AG09319 (cell line): ENCODE measurements at places on chromosomes 7 and 10.

DNA sequence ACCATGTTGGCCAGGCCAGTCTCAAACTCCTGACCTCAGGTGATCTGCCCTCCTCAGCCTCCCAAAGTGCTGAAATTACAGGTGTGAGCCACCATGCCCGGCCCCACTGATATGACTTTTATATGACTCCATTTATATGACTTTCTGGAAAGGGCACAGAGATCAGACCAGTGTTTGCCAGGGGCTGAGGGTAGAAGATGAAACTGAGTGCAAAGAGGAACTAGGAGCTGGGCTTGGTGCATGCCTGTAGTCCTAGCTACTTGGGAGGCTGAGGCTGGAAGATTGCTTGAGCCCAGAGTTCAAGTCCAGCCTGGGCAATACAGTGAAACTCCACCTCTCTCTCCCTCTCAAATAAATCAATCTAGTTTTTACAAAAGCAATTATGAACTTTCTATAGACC, 7.5 kb downstream of the BRAF start:
- no peak for DNase-seq

GRCh38 chr10:101258179-101258885, 29.1 kb upstream of the LBX1 start:
- no peak for DNase-seq

DNA sequence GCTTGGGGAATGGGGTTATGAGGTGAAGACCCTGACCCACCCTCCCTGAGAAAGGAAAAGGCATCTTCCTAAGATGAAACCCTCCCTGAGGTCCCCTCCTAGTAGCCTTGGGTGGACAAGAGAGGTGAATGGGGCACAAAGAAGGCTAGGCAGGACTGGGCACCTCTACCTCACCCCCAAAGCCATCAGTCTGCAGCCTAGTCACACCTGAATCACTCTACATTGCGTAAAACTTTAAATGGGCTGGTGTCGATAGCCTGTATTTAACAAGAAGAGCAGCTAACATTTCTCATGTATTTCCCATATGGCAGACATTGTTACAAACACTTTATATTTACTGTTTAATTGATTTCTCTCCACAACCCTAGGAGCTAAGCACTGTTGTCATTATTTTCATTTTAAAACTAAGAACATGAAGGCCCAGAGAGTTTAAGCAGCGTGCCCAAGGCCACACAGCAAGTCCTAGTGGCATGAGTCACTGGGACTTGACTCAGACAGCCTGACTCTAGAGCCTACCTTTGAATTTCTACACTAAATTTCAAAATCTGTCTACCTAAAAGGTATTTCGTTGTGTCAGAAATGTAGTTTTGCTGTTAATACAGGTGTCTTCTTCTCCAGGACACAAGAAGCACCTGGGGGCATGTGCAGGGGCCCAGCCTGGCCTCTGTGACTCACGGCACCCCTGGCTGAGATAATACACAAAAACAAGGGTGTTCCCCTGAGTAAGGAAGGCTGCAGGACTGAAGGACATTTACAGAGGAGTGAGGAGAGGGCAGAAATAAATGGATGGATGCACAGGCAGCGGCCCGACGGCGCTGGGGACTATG, 3.4 kb downstream of the AOC1 start:
- DNase-seq = no peak

GRCh38 chr10:308572-309085, 173.4 kb downstream of the ZMYND11 start:
- no peak for DNase-seq

- DNase-seq = no peak
Measured at GRCh38 chr7:68313806-68314205, 1284.5 kb upstream of the AUTS2 start.

- DNase-seq = no peak
Measured at GRCh38 chr10:122435212-122435827, 19.1 kb upstream of the ARMS2 start.

DNA sequence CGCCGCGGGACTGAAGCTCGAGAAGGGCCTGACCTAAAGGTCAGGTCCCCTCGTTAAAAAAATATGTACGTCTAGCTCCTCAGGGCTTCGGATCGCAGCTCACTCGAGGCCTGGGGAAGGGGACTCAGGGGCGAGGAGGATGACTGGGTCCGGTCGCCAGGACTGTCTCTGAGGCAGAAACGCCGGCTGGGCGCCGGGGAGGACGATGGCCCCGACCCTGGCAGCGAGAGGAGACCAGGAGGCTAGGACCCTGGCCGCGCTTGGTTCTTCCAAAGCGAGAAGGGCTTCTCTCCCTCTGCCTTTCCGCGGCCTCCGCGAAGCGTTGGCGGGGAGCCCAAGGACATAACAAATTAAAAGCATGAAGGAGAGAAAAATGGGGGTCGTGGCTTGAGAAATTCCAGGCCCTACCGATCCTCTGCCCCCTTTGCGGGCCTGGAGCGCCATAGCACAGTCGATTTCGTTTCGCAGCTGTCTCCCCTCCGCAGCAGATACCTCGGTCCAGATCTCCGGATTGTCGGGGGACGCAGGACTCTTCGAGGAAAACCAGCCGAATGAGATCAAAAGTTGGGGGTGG, 3.1 kb downstream of the NKX2-3 start:
- no peak for DNase-seq

- DNase-seq = no peak
Measured at GRCh38 chr7:92412745-92413144, 34.5 kb upstream of the GATAD1 start.

- DNase-seq = no peak
Measured at GRCh38 chr7:151808400-151809145, 68.3 kb downstream of the PRKAG2 start.

DNA sequence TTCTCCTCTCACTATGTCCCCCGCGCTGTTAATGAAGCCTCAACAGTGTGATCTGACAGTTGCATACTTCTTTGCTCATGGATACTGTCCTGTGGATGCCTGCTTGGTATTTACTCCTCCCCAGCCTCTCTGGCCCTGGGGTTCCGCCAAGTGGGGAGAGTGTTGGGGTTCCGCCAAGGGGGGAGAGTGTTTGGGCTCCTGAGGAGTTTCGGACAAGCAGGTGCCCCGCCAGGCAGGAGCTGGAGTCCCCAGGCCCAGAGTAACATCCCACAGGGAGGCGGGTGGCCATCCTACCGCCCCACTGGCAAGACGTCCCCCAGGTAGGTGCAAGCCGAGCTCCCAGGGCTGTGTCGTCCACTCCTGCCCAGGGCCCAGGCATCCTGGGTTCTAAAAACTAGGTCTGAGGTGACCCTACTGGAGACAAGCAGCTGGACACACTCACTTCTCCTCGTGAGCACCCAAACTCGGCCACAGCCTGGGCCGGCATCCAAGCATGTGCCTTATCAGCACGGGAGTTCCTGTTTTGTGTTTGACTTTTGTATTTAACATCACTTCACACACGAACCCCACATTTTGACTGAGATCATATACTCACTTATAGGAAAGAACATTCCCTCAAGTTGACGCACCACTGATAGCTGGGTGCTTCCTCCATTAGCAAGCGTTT, 34.2 kb downstream of the CAMK2B start:
- no peak for DNase-seq

- DNase-seq = peak; percentile 85
Measured at GRCh38 chr7:55325371-55325792, 39.8 kb upstream of the LANCL2 start.
